ENCODE measurements at places on chromosomes 6 and 20. TPM values are rescaled to one million over a fixed set of nuclear protein-coding genes. Genes with fewer than 3 reads are reported as not detected.

- DNase-seq, result peak; percentile 83
Observed at GRCh38 chr6:52403627-52404026, 16.5 kb upstream of the EFHC1 start.

The TFAP2D gene
- total RNA-seq, result not detected

The CFAP61 gene
- not detected for total RNA-seq

DNA sequence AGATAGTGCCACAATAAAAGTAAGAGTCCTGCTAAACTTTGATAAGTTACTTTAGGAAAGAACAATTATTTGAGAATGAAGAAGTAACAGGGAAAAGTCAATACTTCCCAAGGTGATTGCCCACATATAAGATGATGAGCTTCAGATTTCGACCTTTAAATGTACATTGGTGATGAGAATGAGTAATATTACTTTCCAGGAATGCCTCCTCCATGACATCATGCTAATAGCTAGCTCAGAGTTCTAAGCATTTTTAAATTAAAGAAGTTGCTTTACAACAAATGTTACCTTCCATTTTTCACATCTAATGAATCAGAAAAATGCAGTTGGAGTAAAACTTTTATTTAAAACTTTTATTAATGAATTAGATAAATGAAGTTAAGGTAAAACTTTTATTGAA is 22.5 kb upstream of the OPN5 start:
- no peak for DNase-seq

- no peak for DNase-seq
Observed at GRCh38 chr6:48476257-48476656, 365.3 kb upstream of the PTCHD4 start.

DNA sequence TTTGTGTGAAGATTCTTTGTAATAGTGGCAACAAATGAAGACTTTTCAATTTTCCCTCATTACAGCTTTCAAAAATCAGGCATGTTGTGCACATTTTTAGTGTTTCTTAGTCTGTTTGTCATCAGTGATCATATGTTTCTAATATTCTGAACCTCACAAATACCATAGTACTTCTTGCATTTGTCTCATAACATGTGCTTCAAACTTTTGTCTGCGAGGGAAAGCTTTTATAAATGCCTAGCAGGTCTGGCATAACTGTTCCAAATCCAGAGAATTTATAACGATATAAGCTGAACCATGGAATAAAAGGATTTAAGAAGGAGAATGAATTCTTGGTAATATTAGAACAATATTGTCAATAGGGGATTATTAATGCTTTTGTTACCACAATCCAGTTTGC is 670.2 kb downstream of the RFPL4B start:
- no peak for DNase-seq

DNA sequence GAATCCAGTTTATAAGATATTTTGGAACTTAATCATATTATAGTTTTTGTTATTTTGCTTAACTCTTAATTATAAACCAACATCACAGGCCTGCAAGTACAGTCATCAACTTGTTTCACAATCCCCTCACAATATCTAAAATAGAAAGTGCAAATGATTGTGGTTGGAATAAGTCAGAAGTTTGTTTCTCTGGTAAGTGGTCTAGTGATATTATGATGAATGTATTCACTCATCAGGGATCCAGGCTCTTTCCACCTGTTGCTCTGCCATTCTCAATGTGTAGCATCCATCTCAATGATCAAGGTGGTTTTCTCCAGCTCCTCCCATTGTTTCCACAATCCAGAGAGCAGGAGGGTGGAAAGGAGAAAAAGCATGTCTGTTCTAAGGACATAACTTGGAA is 54.2 kb downstream of the OPN5 start:
- DNase-seq, result no peak

The WFDC12 gene
- total RNA-seq, result not detected

The C6orf15 gene
- not detected for total RNA-seq

The BPIFA1 gene
- total RNA-seq, result not detected

DNA sequence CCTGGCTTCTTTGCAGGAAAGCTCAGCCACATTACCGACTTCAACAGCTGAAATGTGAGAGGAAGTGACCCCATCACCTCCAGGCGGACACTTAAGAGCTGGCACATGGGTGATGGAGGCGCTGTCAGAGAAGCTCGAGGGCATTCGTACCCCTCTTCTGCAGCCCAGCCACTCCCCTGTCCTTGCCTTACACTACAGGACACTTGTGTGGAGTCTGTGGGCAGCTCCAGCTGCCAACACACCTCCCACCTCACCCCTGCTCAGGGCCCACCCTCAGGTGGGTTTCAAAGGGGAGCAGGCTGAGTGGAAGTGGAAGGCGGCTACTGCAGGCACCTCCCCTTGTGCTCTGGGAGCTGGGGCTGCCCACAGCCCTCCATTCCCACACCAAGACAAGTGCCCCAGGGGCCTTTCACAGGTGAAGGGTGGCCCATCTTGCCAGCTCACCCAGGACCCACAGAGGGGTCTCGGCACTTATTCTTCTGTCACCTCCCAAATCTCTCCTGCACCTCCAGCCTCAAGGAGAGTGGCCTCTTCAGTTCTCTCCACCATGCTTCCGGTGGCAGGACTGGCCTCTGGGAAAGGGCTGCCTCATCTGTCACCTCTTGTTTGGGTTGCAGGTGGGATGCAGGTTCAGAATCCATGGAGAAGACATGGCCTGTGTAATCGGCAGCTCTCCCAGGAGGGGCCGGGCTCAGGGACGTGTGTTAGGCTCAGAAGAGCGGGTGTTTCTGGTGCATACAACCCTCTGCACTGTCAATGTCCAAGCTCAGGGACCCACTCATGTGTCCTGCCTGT is 49.8 kb downstream of the IRF4 start:
- DNase-seq, result no peak

The MAFB gene
- 34.2 TPM for total RNA-seq

DNA sequence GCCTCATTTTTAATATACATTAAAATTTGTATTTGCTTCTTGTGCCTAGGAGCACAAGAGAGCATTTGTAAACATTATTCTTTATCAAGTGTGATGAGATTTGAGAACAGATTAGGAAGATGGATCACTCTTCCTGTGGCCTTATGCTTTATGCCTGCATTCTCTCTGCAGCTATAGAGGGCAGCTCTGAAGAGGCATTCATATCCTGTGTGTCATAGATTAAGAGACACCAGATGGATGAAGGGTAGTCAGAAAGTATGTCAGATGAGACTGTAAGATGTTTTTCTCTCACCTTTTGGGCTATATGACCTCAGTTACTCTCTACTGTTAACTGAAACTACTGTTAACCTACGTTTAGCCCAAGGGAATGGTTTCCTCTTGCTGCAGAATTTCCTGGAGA is 61.4 kb downstream of the DNAH8 start:
- DNase-seq, result no peak

- peak; percentile 23 for DNase-seq
Observed at GRCh38 chr6:167748046-167748445, 78.7 kb upstream of the AFDN start.

The SOX12 gene
- 4.1 TPM for total RNA-seq

DNA sequence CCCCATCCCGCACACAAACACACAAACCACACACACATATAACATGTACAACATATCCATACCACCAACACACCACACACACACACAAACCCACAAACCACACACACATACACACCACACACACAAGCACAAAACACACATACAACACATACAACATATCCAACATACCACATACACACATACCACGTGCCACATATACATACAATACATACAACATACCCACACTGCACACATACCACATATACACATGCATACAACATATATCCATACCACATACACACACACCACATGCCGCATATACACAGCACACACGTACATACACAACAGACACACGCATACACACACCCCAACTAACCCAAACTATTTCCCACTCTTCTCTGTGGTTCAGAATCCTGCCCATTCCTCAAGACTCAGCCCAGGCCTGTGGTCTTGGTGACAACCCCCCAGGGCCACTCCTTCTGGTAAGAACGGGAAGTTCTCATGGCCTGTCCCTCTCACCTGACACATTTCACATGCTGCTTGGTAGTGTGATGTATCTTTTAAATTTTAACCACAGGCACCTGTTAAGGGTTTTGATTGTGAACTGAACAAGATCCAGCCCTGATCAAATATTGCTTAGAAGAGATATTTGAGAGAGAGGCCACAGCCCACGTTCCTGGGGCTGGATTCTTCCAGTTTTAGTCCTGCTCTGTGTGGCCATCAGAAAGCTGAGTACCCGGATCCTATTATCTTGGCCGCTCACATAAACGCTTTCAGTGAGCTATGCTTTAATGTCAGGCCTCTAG is 55.9 kb upstream of the KCNK16 start:
- no peak for DNase-seq

The PLCB4 gene
- 23.2 TPM for total RNA-seq

GRCh38 chr6:158373214-158373613 is 60.9 kb downstream of the TULP4 start:
- DNase-seq, result no peak

The OTOR gene
- total RNA-seq, result not detected

- no peak for DNase-seq
Observed at GRCh38 chr6:34496103-34496685, 30.3 kb downstream of the PACSIN1 start.

The UST gene
- 42.6 TPM for total RNA-seq

The GSTA1 gene
- total RNA-seq, result 216 TPM

The SEL1L2 gene
- total RNA-seq, result not detected

The CNKSR3 gene
- total RNA-seq, result 9.4 TPM

- no peak for DNase-seq
Observed at GRCh38 chr20:37315452-37316110, 26.1 kb downstream of the MANBAL start.

DNA sequence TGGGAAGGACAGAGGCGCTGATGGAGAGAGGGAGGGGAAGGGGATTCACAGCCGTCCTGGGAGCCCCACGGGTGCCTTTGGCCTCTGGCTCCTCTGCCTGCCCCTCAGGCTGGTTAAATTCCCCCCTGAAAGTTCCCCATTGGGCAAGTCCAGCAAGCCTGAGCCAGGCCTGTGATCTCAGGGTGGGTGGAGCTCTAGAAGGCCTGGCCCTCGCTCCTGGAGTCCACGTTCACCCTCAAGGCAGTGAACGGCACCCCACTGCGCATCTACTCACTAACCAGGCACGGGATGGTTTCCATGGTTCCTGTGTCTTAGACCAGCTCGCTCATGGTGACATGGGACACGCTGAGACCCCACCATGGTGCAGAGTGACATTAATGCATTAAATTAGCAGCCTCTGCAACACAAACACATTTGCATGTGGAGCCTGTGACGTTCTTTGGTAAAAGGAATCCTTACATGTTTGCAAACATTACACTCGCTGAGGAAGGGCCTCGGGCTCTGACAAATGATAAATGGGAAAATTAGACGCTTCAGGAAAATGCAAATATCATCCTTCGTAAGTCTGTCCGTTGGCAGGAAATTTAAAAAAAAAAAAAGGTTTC is 452.7 kb downstream of the PREX1 start:
- no peak for DNase-seq

DNA sequence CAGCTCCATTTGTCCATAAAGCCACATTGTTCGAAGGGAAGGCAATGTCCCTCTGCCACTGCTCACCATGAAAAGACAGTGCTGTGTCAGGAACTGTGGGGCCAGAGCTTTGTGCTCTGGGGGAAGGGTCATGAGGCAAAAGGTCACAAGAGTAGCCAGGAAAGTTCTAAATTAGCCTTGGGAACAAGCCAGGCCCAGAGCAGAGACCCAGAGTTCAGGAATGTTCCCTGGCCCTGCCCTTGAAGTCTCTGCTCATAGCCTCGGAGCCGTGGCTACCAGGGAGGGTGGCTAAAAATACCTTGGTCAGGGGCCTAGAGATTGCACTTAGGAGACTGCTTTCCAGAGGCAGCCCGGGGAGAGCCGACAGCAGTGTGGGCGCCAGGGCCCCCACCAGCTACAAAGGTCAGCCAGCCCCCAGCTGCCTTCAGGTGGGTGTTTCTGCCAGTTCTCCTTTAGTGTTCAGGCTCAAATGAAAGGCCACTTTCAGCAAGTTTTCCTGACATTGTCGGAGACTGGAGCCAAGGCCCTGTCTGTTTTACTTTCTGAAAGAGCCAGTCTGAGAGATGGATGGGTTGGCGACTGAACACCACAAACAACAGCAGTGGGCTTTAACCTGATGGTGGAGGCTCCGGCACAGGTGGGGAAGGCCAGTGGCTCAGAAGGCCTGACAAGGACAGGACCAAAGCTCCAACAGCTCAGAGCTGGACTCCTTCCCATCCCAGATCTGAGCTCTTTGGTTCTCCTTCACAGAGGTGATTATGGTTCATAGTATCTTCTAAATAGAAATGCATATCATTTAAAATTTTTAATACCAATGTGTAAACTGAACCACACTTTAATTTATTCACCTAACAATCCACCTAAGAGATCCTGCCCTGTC is 76.2 kb downstream of the CDH26 start:
- no peak for DNase-seq

GRCh38 chr6:2993755-2994317 is 5.9 kb upstream of the NQO2 start:
- DNase-seq, result no peak

- no peak for DNase-seq
Observed at GRCh38 chr6:111278731-111279130, 191.4 kb downstream of the SLC16A10 start.

DNA sequence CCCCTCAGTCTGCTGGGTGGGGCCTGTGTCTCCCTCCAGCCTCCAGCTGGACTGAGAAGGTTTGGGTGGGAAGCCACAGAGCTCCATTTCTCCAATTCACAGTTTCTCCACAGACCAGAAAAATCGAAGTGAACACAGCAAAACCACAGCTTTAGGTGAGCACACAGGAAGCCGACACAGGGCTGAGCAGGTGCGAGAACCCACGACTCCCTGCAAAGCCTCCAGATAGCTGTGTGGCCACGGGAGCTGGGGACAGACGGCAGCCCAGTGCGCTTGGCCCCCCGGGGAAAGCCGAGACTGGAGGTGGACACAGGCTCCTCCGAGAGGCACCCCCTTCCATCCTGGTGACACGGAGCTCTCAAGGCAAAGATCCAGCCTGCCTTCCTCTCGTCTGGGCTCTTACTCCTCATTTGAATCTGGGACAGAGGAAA is 29.0 kb upstream of the MPC1 start:
- no peak for DNase-seq

The HFE gene
- total RNA-seq, result 3.8 TPM

GRCh38 chr6:33894438-33894837 is 90.6 kb upstream of the MLN start:
- DNase-seq, result no peak

- no peak for DNase-seq
Observed at GRCh38 chr20:39800548-39800947, 838.4 kb downstream of the DHX35 start.

GRCh38 chr20:51489611-51490010 is 52.9 kb downstream of the NFATC2 start:
- DNase-seq, result no peak

DNA sequence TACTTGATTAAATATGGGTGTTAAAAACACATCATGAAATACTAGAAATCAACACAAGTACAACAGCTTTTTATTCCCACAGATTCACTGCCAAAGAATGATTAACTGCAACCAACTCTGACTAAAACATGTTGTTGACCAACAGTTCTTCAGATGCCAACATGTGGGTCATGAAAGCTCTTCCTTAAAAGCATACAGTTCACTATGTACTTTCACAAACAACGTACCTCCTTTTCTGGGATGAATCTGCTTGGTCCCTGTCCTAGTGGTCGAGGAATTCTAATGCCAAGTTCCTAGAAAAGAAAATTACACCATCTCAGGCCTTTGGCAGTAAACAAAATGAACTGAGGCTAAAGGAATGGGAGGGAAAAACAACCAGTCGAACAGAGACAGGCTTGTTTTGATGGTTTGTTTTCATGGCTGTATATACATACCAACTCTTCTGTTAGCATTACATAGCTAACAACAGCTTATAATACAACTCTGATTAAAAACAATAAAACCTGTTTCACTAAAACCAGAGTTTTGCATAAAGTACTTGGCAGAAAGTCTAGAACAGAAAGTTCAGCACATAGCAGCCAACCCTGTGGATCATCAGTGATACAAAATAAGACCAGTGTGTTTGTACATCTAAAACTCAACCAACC is 92.5 kb downstream of the SESN1 start:
- DNase-seq, result peak; percentile 51

Data from stomach (tissue), 19 donors.